ENCODE measurements at places on chromosomes 2 and 18. TPM values are rescaled to one million over a fixed set of nuclear protein-coding genes. Genes with fewer than 3 reads are reported as not detected.

Gene NEB
- 0.14 TPM for total RNA-seq

Gene MALT1
- 39.7 TPM for total RNA-seq

Gene C1QL2
- total RNA-seq = not detected

GRCh38 chr2:229431327-229431954 lies 160.4 kb upstream of the PID1 start:
- no peaks in the 10 kb centered on the region for H3K36me3 ChIP-seq
- no peaks in the 10 kb centered on the region for H3K27me3 ChIP-seq
- DNase-seq = no peak
- no peak overlapping the region for H3K4me3 ChIP-seq
- no peak overlapping the region for H3K27ac ChIP-seq
- H3K4me1 ChIP-seq = no peaks in the 10 kb centered on the region

DNA sequence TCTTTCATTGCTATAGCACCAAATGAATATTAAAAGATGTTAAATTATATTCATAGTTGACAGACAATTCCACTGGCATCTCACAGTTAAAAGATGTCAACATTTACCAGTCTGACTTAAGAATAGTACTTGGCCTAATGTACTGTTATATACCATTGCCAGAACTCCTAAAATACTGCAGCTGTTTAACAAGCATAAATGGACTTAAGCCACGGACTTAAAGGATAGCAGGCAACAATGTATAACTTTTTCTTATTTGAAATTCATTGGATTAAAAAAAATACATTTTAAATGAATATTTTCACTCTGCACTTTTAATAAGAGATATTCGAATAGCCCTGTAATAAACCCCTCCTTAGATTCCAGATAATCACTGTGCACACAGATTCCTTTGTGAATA lies 3.8 kb downstream of the TCF4 start:
- peaks cover 15% of the 10 kb centered on the region for H3K4me1 ChIP-seq
- H3K27ac ChIP-seq = no peak overlapping the region
- peaks cover 48% of the 10 kb centered on the region for H3K27me3 ChIP-seq
- peaks cover 2% of the 10 kb centered on the region for H3K36me3 ChIP-seq

DNA sequence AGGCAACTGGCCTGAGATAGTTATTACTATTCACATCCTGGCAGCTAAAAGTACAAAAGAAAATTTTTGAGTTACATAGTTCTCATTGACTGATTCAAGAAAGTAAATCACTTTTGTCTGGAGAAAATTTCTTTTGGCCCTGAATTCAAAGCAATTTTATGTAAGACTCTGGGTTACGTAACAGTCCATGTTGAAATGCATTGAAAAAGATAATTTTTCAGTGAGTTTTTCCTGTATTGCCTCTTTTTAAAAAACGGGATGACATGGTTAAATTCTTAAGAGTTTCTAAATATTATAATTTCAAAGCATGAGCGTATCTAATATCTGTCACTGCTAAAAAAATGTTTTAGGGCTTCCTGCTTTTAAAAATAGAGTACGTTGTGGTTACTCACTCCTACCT lies 72.7 kb downstream of the ANKRD12 start:
- no peak for DNase-seq
- H3K36me3 ChIP-seq = peaks cover 8% of the 10 kb centered on the region
- no peak overlapping the region for H3K27ac ChIP-seq
- no peaks in the 10 kb centered on the region for H3K27me3 ChIP-seq
- H3K4me1 ChIP-seq = peaks cover 13% of the 10 kb centered on the region

GRCh38 chr2:25380586-25381375 lies 39.1 kb upstream of the DNMT3A start:
- DNase-seq = no peak
- peaks cover 10% of the 10 kb centered on the region for H3K36me3 ChIP-seq
- peaks cover 28% of the 10 kb centered on the region for H3K4me1 ChIP-seq
- no peak overlapping the region for H3K27ac ChIP-seq
- H3K27me3 ChIP-seq = no peaks in the 10 kb centered on the region

DNA sequence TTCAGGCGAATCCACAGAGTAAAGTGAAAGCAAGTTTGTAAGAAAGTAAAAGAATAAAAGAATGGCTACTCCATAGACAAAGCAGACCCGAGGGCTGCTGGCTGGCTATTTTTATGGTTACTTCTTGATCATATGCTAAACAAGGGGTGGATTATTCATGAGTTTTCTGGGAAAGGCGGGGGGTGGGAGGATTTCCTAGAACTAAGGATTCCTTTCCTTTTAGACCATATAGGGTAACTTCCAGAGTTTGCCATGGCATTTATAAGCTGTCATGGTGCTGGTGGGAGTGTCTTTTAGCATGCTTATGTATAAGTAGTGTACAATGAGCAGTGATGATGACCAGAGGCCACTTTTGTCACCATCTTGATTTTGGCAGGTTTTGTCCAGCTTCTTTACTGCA lies 59.8 kb downstream of the SLC4A3 start:
- H3K4me3 ChIP-seq = no peak overlapping the region
- no peaks in the 10 kb centered on the region for H3K36me3 ChIP-seq
- DNase-seq = no peak
- peaks cover 7% of the 10 kb centered on the region for H3K27me3 ChIP-seq

GRCh38 chr2:102736110-102736409 lies 25.8 kb upstream of the TMEM182 start:
- H3K4me1 ChIP-seq = peaks cover 38% of the 10 kb centered on the region
- H3K36me3 ChIP-seq = peaks cover 2% of the 10 kb centered on the region
- no peaks in the 10 kb centered on the region for H3K27me3 ChIP-seq

DNA sequence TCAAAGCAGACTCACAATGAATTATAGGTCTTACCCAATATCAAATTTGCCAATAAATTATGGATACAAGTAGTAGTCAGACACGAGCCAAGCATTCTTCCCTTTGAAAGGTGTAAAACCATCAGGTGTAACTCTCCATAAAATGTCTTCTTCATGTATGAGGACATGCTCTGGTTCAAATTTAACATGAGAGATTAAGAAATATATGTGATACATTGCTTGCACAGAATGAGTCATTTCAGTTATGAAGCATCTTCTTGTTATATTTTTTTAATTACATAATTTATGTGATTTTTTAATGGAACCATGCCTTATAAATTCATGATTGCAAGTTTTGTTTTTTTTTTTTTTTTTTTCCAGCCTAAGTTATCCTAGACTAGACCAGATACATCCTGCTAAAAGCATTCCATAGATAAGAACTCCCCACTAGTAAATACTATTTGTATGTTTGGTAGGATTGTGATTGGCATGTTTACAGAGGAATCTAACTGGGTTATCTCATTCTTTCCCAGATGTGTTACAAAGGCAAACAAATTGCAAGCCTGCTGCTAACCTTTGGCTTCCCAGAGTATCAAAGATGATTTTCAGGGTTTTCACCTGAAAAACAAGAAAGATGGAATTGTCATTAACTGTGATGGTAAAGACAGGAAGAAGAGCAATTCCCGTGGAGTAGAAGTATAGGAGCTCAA lies 621.9 kb downstream of the XIRP2 start:
- no peaks in the 10 kb centered on the region for H3K4me1 ChIP-seq
- H3K36me3 ChIP-seq = no peaks in the 10 kb centered on the region
- no peak overlapping the region for H3K4me3 ChIP-seq

DNA sequence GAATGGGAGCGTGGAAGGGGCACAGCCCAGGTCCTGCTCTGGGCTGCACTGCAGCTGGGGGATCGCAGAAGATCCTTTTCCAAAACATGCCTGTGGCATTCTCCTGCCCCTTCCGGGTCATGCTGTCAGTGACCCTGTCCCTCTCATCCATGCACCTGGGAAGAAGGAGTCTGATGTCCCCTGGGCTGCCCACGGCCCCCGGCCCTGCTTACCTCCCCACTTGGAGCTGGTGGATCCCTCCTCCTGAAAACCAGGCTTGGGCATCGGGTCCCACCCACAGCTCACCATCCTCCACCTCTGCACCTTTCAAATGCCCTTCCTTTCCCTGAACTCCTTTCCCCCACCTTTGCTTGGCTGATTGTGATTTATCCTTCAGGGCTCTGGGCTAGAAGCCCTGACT lies 11.8 kb downstream of the INHBB start:
- H3K27me3 ChIP-seq = no peaks in the 10 kb centered on the region
- H3K27ac ChIP-seq = no peak overlapping the region
- H3K36me3 ChIP-seq = no peaks in the 10 kb centered on the region
- no peak for DNase-seq

DNA sequence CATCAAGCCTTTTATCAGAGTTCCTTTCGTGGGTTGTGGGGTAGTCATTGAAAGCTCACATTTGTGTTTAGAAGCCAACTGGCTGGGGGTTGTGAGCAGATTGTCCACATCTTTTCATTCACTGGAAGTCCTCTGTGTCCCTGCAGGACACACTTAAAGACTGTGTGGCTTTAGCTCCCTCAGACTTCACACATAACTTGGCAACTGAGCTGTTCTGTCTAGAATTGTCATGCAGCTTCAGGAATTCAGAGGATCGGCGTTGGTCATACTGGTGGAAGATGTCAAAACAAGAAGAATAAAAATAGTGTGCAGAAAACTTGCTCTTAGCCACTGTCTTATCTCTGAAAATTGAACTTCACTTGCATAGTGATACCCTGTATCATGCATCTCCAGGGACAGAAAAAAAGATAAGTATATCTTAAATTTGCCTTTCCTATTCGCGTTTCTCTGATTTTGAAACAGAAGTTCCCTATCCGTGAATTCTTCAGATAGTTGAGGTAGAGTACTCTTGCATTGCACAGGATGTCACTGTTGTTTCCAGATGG lies 49.6 kb downstream of the TRAPPC12 start:
- H3K4me1 ChIP-seq = no peaks in the 10 kb centered on the region
- H3K36me3 ChIP-seq = peaks cover 22% of the 10 kb centered on the region
- no peaks in the 10 kb centered on the region for H3K27me3 ChIP-seq
- no peak for DNase-seq

- no peak overlapping the region for H3K27ac ChIP-seq
- H3K27me3 ChIP-seq = peaks cover 3% of the 10 kb centered on the region
- H3K4me3 ChIP-seq = no peak overlapping the region
- no peak for DNase-seq
These were observed 145.1 kb downstream of the ASB1 start for GRCh38 chr2:238571661-238572372.

- H3K27ac ChIP-seq = no peak overlapping the region
- H3K4me1 ChIP-seq = no peaks in the 10 kb centered on the region
- no peaks in the 10 kb centered on the region for H3K27me3 ChIP-seq
- no peaks in the 10 kb centered on the region for H3K36me3 ChIP-seq
These were observed 444.1 kb upstream of the RAB12 start for GRCh38 chr18:8165095-8165494.

DNA sequence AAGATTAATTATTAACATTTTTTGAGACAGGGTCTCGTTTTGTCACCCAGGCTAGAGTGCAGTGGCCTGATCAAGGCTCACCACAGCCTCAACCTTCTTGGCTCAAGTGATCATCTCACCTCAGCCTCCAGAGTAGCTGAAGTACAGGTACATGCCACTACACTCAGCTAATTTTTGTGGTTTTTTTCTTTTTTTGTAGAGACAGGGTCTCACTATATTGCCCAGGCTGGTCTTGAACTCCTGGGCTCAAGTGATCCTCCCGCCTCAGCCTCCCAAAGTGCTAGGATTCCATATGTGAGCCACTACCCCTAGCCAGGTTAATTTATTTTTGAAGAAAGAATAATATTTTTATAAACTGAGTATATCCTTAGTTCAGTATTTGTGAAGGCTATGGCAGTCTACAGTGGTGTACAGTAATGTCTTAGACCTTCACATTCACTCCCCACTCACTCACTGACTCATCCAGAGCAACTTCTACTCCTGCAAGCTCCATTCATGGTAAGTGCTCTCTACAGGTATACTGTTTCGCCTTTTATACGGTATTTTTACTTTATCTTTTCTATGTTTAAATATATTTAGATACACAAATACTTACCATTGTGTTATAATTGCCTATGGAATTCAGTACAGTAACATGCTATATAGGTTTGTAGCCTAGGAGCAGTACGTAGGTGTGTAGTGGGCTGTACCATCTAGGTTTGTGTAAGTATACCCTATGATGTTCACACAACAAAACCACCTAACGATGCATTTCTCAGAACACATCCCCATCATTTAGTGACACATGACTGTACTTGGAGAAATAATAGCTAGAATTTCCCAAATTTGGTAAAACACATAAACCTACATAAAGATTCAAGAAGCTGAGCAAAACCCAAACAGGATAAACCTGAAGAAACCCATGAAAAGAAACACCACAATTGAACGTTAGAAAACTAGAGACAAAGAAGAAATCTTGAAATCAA lies 38.6 kb downstream of the MGAT4A start:
- H3K4me1 ChIP-seq = peaks cover 83% of the 10 kb centered on the region
- peak overlapping the region; percentile 67 for H3K4me3 ChIP-seq
- H3K36me3 ChIP-seq = peaks cover 9% of the 10 kb centered on the region

Data from activated naive CD4-positive, alpha-beta T cell treated with anti-CD3 and anti-CD28 coated beads for 36 hours (primary cell).